ENCODE measurements at places on chromosomes 3 and 15.

GRCh38 chr3:156705761-156706616, 31.6 kb downstream of the TIPARP start:
- DNase-seq, result no peak

DNA sequence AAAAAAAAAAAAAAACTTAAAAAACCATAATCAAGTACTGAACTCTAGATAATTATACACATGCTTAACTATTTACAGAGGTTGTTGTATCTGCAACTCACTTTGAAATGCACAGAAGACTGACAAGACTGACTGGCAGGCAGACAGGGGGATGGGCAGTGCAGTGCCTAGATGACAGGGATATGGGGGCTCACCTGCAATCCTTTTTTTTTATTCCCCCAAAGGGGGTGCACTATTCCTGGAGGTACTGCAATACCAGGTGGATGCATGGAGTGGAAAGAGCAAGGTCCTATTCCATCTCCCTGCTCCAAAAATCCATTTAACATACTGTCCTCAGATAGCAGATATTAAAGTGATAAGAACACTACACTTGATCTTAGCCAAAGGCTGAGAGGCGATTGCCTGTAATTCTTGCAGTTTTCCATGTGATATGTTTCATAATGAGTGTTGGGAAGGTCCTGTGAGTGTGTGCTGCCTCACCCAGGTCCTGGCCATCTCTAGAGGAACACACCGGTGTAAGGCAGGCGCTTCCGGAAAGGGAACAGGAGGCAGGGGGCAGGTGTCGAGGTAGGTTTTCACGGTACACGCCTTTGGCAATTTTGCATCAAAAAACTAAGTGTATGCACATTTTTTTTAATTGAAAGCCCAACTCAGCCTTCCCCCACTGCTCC, 22.7 kb downstream of the SEC61A1 start:
- DNase-seq, result no peak

DNA sequence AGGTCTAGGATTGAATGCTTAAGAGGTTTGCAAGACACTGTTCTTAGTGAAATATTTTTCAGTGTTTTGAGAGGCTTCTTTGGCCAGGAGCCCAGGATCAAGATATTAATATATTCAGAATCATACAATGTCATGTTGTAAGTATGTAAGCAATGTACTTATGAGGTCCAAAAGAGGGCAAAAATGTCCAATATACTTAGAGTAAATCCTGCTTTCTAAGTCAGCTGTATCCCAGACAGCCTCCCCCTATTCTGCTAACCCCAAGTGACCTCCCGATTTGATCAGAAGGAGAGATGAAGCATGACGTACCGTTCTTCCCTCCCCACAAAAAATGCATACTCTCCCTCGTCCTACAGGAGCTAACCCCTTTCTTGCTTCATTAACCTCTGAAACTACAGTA, 70.9 kb downstream of the CHAC1 start:
- no peak for DNase-seq

- no peak for DNase-seq
Observed at GRCh38 chr15:59268168-59268851, 61.7 kb downstream of the LDHAL6B start.

GRCh38 chr15:33852570-33852969, 115.7 kb upstream of the CHRM5 start:
- DNase-seq, result no peak

GRCh38 chr3:110859336-110859735, 212.3 kb upstream of the NECTIN3 start:
- no peak for DNase-seq

DNA sequence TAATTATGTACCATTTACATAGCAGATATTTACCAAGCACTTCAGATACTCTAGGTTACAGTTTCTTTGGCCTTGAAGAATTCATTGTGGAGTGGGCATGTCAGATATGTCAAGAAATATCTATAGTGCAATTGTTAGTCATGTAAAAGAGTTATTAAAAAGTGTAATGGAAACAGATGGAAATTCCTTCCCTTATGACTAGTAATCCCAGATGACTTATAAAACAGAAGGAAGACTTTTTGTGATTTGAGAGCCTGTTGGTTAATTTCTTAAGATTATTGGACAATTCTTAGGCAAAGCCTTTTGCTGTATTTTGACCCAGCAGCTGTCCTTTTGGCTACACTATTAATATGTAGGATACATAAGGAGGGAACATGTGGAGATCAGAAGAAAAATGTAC, 708.9 kb upstream of the NECTIN3 start:
- DNase-seq, result no peak

GRCh38 chr3:190773948-190774347, 88.5 kb downstream of the GMNC start:
- DNase-seq, result no peak
